ENCODE measurements at places on chromosomes 3 and 15.
A peak's percentile ranks its signal among the peaks of the same experiment; 100 is the strongest.

GRCh38 chr15:76344893-76345582, 8.5 kb downstream of the ISL2 start:
- no peak for DNase-seq

GRCh38 chr3:29335438-29335837, 54.6 kb downstream of the RBMS3 start:
- no peak for DNase-seq

GRCh38 chr3:149964291-149964690, 6.4 kb downstream of the PFN2 start:
- no peak for DNase-seq

DNA sequence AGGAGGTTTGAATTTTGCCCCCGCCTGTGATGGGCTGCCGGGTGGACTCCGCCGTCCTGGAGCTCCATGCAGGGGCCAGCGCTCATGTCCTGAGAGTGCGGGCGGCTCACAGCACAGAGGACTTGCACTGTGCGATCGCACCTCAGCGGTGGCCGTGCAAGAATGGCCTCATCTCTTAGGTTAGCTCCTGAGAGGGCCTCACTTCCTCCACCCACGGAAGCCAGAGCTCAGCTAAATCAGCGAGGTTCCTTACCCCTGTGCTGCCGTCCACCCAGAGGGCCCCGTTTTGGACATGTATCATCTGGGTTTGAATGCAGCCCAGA, 72.0 kb upstream of the PCSK6 start:
- DNase-seq = no peak

DNA sequence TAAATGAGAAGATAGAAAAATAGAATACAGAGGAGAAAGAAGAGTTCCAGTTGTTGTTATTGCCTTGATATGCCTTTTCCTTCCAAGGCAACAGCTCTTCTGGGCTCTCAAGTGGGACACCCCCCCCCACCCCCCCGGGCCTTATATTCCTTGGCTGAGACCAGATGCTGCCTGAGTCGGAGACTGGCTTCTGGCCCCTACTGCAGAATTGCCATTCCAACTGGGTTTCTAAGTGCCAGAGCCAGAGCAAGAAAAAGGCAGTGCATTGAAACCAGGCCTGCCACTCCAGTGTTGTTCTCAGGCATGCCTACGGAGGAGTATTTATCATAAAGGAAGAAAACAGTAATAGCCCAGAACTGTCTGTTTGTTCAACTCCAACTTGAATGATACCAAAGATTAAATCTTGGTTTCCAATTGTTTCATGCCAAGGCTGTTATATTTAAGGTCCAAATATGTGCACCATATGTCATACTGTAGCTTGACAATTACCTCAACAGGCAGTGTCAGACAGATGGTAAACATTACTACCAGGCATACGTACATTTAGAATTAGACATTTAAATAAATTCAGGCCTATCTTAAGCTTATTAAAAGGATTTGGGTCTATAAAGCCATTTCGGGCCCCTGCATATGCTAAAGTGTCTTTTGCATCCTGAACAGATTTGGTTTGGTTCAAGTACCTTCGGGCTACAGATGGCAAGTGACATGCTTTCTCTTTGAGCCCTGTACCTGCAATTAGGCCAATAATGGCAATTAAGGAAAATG, 209.9 kb upstream of the SEMA6D start:
- DNase-seq = no peak

- no peak for DNase-seq
These were observed 98.9 kb downstream of the APBA2 start for GRCh38 chr15:28984421-28985315.

GRCh38 chr3:20935791-20936190, 749.8 kb upstream of the SGO1 start:
- no peak for DNase-seq

DNA sequence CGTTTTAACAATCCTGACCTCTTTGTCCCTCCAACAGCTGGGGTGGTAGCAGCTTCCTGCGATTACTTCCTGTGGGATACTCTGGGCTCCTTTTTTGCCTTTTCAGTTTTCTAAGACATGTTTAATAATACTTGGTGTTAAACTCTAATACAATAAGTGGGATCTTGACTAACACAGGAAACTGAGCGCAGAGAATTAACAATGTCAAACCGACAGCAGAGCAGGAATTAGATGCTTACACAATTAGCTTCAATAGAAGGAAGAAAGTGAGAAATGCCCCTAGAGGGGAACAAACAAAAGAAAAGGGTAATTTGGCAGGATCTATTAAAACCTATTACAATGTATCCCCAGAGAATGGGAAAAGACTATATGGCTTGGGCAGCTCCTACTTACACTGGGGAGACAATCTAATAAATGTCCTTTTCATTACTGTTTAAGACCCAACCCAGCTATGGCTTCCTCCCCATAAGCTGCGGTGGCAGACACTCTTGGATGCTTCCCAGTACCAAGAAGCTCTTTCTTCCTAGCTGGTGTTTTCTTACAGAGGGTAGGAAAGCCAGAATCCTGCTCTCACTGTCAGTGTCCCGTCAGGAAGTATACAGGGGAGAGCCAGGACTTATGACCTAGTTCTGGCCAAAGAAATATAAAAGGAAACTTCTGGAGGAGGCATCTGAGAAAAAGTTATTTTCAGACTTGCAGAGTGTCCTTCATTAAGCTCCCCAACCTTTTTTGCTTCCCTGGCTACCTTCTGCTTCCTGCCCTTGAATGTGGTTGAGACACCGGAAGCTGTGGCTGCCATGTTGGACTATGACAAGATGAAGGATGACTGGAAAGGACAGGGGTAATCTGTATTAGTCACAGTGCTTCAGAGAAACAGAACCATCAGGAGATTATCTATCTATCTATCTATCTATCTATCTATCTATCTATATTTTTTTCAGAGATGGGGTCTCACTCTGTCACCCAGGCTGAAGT, 194.1 kb upstream of the KBTBD8 start:
- DNase-seq = no peak

- no peak for DNase-seq
These were observed 135.0 kb downstream of the ROBO1 start for GRCh38 chr3:79632842-79633241.

DNA sequence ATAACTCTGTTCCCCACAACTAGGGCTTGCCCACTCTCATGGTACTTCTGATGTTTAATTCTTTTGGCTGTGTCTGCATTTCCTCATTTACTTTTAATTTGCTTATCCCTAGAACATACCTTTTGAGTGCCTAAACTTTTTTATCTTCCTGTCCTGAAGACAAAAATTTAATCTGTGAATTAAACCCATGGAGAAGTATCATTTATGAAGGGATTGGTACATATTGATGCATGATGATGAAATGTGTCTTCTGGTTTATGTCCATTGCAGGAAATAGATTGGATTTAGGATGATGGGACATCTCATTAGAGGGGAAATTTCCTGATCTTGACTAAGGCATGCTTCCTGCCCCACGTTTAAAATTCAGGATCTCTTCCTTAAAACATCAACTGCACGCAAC, 109.5 kb downstream of the PGPEP1L start:
- DNase-seq = no peak

DNA sequence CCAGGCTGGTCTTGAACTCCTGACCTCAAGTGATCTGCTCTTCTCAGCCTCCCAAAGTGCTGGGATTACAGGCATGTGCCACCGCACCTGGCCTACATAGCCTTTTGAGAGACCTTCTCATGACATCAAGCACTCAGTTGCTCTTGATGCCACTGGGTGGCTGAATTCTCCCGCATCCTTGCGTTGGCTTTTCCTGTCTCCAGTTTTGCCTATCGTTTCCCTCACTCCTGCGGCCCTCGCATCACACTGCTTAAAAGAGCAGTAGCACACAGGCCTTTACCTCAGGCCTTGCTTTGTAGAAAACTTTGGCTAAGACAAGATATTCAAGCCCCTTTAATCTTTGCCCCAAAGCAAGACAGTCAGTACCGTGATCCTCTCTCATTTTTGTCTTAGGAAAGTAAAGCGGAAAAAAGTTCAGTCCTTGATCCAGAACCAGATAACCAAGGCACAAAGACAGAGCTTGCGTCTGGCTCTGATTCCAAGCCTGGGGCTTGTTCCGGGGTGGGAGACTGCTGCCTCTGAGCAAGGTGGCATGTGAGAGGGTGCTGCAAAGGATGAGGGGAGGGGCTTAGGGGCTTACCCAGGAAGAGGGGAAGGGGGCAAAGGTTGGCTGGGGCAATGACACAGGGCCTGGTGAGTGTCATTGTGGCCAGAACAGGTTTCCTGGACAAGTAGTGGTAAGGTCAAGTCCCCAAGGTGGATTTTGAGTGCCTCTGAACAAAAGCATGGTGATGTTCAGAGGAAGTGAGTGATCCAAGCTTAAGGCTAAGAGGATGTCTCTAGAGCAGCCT, 175.0 kb upstream of the TLE3 start:
- DNase-seq = no peak

- no peak for DNase-seq
These were observed 13.5 kb downstream of the PTPN23 start for GRCh38 chr3:47394140-47394870.

DNA sequence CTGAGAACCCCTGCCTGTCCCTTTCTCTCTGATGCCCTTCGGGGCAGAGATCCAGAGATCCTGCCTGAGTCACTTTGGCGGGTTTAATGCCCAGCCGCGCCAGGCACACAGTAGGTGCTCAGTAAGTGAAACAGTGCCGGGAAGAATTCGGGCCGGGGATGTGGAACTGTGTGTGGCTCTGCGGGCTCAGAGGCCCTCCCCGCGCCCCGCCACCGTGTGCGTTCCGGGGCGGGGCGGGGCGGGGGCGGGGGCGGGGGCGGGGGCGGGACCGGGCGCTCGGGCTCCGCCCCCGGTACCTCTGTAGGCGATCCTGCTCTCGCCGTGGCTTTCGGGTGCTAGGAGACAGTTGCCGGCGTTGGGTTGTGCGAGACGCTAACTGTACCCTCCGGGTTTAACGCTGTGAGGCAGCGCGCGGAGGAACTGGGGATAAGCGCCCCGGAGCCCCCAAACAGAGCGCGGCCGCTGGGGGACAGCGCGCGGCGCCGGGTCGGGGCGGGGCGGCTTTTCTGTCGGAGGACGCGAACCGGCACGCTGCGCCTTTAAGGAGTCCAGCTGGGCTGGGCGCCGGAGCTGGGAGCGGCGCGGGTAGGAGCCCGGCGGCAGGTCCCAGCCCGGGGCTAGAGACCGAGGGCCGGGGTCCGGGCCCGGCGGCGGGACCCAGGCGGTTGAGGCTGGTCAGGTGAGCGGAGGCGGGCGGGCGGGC, at the start of gene ABHD6:
ABHD6 (plus strand) TSS at position 555 of the 703 bp plus-strand sequence. CDS start 18,795 bp downstream, outside the sequence.
- DNase-seq = peak; percentile 84

DNA sequence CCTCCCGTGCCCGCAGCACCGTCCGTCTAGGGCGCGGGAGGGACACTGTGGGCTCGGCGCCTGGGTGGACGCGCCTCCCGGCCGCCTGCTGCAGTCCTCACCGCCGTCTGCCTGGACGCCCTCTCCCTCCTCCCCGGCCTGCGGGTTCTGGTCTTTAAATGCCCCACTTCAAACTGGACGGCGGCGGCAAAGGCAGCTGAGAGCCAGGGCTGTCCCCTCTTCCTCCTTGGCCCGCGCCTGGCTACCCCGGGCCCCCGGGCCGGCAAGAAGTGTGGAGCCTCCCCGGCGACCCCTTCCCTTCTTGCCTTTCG, 426 bp downstream of the CBLB start:
- DNase-seq = no peak

DNA sequence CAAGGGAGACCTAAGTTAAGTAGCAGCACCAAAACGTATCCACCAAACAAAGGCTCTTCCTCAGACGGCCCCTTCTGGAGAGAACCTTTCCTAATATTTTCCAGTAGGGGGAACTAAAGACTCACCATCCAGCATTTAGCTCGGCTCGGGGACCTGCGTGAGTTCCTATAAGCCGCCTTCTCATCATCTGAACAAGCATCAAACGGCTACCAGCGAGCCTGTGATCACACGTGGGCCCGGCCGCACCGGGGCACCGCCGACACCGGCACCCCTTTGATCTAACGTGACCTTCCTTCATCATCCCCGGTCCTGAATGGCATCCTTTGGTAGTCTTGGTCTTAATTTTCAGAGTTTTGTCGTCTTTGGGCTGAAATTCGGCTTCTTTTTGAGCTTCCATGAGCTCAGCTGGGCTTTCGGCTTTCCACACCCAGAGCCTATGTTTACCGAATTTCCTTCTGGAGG, 1.4 kb upstream of the ROBO2 start:
- peak; percentile 59 for DNase-seq

- no peak for DNase-seq
These were observed 68.7 kb upstream of the RNF7 start for GRCh38 chr3:141669434-141669833.

- no peak for DNase-seq
These were observed 9.6 kb downstream of the GOLGB1 start for GRCh38 chr3:121739902-121740301.

GRCh38 chr3:43640681-43641080, 18.9 kb upstream of the ANO10 start:
- DNase-seq = no peak

GRCh38 chr3:128532012-128532983, 39.3 kb upstream of the GATA2 start:
- DNase-seq = no peak

GRCh38 chr3:30289324-30289723, 317.1 kb upstream of the TGFBR2 start:
- DNase-seq = no peak

DNA sequence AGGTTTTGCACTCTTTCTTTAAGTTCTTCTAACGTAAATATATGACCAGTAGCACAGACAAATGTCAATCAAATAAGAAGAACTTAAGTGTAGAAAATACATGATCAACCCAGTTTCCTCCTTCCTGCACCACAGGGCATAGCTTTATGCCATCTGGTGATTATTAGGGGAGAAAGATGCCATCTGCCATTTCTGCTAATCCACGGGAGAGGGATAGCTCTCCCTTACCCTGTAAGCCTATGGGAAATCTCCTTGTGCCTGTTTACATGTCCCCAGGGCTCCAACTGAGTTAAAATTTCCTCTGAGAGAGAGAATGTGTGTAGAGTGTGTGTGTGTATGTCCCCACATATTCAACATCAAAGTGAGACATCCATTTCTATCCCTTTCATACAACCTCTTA, 135.9 kb downstream of the RSL24D1 start:
- no peak for DNase-seq

GRCh38 chr3:133376810-133377209, 23.0 kb upstream of the BFSP2 start:
- peak; percentile 38 for DNase-seq

DNA sequence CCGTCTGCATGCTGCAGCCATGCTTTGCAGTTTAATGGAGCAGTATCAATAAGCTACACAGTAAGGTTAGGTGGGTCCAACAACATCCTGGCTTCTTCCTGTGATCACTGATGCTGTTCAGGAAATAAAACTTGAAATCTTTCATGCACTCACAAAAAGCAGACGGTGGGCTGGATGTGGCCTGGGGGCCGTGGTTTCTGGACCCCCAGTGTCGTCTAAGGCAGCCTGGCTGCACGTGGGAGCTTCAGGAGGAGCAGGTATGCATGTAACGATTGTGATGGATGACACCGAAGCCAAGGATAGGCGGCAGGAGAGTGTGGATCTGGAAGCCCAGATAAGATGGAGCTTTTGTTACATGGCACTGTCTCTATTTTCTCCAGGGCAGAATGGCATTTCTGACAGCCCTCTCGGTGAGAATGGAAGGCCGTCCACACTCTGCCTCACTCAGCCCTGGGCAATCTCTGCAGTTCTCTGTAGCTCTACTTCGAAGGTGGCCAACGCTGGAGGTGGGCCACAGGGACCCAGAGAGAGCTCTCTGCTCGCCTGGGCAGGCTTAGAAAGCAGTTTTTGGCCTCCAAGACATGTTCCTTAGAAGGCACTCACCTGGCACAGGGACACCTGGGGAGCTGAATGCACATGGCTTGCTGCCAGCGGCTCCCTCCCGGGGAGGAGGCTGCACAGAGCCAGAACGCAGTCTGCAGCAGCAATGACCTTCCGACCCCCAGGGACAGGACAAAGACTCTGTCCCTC, 46.4 kb upstream of the IQSEC1 start:
- no peak for DNase-seq

- DNase-seq = peak; percentile 45
These were observed 188.9 kb downstream of the MEIS2 start for GRCh38 chr15:36911322-36911944.

GRCh38 chr15:65394936-65395335, 17.1 kb upstream of the IGDCC3 start:
- no peak for DNase-seq

Data from KBM-7 (cell line).